ENCODE measurements at places on chromosomes 13 and 19.

DNA sequence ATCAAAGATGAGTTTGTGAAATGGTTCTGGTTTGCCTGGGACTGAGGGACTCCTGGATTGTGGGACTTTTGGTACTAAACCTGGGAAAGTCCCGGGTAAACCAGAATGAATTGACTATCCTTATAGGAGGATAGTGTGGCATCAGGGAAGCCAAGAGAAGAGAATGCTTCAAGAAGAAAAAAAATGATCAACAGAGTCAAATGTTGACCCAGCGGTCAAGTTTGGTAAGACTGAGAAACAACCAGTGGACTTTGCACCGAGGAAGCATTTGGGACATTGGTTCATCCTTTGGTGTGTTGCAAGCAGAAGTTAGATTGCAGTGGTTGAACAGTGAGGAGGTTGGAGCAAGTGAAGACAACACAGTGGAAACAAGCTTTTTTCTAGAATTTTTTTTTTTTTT lies 33.5 kb downstream of the CLEC17A start:
- no peak for DNase-seq

DNA sequence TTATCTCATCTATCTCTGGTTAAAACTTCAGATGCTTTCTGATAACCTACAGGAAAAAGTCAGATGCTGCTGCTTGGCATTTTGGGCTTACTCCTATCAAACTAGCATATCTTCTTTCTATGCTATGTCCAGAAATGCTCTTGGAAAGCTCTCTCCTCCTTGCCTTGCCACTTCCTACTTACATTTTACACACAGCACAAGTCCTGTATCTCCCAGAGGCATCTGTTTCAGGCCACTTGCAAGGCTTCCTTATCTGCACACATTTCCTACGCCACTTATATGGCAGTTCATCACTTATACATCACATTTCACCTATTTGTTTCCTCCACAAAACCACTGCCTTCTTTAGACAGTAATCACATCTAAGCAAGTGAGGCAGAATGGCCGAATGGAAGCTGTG lies 220.3 kb downstream of the DNAJC15 start:
- DNase-seq = no peak

GRCh38 chr13:40672765-40673397 lies 6.4 kb upstream of the FOXO1 start:
- no peak for DNase-seq

- no peak for DNase-seq
These were observed 88.9 kb upstream of the RNF113B start for GRCh38 chr13:98265692-98266551.

DNA sequence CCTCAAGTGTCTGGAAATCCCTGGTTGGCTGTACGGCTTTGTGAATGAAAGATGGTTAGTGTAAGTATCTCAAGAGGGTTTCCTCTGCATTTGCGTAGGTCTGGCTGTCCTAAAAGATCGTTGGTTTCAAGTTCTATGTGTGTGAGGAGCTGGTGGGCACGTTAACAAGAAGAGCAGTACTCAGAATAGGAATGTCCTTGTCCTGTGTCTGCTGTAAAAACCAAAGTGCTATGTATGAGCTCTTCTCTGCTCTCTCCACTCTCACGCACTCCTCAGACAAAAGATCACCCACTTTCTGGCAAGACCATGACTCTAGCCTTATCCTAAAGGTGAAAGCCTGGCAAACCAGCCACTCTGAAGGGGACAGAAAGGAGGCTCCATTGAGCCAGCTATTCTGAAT lies 39.1 kb downstream of the USP12 start:
- DNase-seq = no peak

GRCh38 chr13:63636316-63636993 lies 2220.8 kb upstream of the PCDH20 start:
- no peak for DNase-seq

DNA sequence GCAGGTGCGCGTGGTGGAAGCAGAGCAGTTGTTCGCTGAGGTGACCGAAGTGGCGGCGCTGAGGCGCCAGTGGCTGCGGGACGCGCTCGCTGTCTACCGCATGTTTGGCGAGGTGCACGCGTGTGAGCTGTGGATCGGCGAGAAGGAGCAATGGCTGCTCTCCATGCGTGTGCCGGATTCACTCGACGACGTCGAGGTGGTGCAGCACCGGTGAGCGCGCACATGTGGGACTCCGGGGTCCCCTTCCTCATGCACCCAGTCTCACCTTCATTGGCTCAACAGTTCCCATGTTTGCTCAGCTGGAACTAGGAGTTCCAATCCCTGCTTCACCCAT lies 46.5 kb downstream of the SPTBN4 start:
- no peak for DNase-seq

DNA sequence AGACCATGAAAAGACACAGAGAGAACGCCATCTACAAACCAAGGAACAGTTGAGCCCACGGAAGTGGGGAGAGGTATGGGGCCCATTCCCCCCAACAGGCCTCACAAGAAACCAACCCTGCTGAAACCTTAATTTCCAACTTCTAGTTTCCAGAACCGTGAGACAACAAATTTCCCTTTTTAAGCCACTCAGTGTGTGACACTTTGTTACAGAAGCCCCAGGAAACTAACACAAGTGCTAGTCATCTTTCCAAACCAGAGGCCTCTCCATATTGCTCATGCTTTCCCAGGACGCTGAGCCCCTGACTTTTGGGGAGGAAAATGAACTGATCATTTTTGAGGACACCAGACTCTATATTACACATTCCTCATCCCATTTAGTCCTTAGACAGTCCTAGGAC lies 186.8 kb downstream of the NUFIP1 start:
- DNase-seq = no peak

Data from cortex of kidney (tissue), 1 donor.